ENCODE measurements at places on chromosomes 16 and 17.

DNA sequence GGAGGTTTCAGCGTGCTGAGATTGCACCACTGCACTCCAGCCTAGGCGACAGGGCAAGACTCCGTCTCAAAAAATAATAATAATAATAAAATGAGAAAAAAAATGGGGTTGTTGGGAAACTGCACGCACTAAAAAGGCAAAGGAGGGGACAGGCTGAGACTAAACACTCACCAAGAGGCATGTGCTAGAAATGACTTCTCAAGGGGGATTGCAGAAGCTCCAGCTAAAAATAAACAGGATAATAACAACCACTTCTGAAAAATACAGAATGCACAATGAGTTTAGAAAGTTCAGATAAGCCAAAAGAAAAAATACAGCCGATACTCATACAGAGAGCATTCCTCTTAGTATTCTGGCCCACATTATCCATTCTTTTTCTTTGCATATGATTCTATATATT lies 15.1 kb upstream of the TIMP2 start:
- no peak for DNase-seq

GRCh38 chr17:1939981-1940809 lies 84.9 kb downstream of the RTN4RL1 start:
- no peak for DNase-seq

DNA sequence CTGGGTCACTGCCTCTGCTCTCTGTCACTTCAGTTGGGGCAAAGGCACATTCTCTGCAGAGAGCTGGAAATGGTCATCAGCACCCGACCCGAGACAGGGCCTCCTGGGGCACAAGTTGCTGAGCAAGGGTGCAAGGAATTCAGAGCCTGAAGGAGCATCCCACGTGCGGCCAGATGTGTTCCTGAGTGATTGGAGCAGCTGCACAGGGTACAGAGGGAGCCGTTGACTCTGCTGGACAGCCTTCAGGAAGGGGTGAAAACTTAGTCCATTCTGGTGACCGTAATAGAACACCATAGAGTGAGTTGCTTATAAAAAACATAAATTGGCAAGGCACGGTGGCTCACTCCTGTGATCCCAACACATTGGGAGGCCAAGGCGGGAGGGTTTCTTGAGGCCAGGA lies 106.8 kb downstream of the CCDC182 start:
- no peak for DNase-seq

DNA sequence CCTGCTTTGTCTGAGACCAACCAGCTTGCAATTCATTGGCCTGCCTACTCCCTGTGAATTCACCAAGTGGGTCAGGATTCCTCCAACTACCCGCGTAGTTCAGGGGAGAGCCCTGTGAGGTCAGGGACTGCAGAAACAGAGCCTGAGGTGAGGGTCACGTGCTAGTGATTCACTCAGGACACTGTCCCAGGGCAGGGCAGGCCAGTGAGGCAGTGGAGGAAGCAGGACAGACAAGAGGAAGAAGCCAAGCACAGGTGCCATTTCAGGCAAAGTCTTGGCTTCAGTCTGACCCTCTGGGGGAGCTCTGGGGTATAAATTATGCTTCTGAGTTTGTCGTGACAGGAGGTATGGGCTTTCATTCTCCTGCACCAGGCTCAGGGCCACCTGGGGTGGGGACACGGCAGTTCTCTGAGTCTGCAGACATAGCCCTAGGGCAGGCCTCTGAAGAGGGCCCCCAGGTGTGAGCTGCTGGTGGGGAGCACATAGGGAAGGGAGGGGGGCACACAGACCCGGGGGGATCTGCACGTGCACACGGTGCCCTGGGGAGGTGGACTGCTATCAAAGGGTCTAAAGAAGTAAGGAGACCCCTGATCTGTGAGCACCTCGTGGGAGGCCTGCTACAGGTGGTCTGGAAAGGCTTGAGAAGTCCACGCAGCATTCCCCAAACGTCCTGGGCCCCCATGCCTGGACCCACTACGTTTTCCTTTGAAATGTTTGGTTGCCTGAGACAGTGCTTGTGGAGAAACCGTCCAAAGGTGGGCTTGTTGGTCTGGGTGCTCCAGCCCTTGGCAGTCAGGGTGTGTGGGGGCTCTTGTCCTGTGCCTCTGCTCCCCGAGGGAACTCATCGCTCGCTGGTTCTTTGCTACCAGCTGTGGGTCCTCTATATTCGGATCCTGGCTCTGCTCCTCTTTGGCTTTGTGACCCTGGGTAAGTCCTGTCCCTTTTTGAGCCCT lies 46.4 kb downstream of the NKD1 start:
- no peak for DNase-seq

DNA sequence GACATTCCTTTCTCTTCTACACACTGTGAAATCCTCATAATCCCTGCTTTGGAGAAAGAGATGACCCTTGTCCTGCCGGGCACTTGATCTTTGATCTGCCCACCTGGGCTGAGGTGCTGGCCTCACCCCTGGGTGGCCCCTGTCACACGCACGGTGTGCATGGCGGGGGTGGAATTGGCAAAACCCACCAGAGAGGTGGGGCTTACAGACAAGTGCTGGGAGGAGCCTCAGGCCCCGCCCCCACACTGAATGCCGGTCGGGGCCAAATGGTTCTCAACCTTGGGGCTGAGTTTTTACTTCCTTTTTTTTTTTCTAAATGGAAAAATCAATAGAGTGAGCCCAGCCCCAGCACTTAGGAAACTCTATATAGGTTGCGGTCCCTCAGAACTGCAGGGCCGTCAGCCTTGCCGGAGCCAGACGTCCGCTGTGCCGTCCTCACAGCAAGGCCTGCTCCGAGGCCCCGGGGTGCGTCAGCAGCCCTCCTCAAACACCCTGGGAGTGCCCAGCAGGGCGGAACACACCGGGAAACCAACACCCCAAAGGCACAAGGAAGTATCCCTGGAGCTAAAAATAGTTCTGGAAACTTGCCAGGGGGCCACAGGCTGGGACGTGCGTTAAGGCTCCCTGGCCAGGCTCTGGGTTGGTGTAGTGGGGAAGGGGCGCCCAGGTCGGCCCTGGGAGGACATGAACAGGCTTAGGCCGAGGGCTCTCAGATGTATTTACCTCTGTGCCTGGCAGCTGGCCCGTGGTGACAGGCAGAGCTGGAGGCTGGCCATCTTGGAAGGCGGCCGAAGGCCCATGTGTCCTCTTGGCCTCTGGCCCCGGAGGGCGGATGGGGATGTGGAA lies 11.0 kb downstream of the GPRC5C start:
- DNase-seq, result no peak

- no peak for DNase-seq
Measured at GRCh38 chr16:9738690-9739089, 443.5 kb downstream of the GRIN2A start.

DNA sequence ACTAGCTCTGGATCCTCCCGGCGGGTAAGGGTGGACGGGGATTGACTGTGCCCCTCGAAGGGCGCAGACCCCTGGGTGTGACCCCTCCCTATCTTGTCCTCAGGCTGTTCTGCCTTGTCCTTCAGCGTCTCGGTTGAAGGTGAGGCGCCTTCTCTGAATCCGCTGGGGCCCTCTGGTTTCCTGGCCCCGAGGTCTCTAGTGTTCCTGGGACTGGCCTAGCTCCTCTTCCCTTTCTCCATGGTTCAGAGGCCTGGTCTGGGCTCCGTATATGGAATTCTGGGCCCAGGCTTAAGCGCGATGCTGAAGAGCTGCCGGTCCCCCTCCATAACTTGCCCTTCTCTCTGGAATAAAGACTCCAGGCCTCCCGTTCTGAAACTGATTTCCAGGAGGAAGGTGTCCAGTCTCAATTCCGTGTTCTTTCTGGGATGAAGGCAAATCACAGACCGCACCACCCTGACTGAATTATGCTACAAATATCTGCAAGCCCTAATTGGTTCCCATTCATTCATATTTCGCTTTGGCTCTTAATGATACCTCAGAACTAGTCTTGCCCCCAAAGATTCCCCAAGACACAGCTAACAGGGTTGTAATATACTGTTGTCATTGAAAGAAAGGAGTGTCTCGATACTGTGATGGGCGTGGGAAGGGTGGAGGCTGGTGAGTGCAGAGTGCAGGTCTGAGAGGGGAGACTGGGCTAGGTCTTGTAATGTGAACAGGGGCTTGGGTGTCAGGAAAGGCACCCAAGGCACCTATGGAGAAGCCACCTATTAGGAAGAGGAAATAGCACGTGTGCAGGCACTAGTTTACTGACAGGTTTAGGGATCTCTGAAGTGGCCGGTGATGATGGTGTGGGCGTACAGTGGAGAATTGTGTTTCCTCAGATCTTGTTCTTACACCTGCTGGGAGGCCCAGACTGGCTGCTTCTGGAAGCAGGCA lies 851 bp downstream of the EDC4 start:
- no peak for DNase-seq

DNA sequence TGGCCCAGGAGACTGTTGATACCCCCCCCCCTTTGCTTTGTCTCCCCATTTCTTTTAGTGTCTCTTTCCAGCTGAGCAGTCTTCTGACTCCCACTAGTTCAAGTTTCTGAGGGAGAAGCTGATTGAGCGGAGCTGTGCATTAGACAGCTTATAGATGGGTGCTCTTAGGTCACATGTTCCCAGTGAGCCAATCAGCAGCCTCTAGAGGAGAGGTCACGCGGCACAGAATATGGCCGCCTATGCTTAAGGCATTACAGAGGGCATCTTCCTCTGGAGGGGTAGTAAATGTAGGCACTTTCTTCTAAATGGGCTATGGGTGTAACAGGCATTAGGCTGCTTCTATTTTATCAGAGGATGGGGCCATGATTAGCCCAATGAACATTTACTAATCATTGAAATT lies 131.6 kb downstream of the CDH13 start:
- DNase-seq, result no peak

DNA sequence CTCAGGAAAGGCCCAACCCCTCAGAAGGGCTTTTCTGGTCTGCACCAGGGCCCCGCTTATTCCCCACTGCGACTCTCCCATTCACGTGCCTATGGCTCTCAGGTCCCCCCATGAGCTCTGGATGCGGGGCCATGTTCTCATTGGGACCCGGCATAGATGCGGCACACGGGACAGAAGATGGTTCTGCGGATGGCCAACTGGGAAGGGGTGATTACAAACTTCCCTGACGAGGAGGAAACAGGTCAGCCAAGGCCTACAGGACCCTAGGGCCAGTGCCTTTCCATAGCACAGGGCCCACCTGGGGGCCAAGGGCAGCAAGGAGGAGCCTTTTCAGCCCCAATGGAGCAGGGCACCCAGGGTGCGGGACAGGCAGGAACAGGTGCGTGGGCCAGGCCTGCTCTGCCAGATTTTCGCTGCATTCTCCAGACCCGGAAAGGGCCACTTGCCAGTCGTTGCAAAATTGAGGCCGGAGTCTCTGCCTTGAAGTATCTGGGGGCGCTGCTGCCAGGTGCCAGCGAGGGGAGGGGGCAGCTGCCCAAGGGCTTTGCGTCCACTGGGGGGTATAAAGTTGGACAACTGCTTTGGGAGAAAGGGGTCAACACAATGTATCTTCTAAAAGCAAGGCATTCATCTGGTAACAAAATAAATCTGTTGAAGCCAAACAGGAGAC lies 20.5 kb downstream of the SLC7A5 start:
- DNase-seq, result no peak

GRCh38 chr16:66580605-66581209 lies 1.4 kb downstream of the CMTM2 start:
- no peak for DNase-seq

DNA sequence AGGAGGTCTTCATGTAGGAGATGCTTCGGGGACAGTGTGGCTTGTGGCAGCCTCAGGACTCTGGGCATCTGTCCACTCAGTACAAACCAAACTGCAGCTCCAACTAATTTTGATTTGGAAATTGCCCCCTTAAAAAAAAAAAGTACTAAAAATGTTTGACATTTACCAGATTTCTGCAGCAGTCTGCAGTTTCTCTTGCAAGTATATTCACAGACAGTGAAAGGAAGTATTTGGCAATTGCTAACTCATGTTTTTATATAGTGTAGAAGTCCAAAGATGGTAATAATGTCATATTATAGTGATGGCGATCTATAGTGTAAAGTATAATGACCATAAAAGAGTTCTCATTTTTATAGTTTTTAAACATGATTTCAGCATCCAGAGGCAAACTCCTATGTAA lies 218.6 kb downstream of the PRKCA start:
- DNase-seq, result no peak

Measured in CD4-positive, alpha-beta T cell treated with Interleukin-4 for 1 hour (primary cell).